ENCODE measurements at places on chromosomes 16 and 17.
A peak's percentile ranks its signal among the peaks of the same experiment; 100 is the strongest.

GRCh38 chr16:84999857-85000480, 11.4 kb downstream of the ZDHHC7 start:
- no peak for DNase-seq

DNA sequence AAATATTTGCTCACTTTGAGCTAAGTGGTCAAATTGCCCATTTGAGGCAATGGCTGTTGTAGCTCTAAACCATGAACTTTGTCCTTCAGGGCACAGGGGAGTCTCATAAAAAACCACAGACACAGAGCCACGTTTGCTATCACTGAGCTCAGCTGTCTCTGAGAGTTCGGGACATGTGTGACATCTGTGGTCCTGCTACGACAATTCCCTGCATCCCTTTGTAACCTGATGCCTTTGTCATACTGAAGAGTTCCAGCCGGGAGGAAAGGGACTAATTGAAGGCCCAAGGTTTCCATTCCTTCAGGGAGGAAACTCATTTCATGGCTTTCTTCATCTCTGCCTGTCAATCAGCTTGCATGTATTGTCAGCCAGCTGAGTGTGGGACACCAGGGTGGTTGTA, 599.4 kb upstream of the CDH5 start:
- DNase-seq, result no peak

GRCh38 chr16:54526087-54526486, 239.5 kb upstream of the IRX3 start:
- no peak for DNase-seq

GRCh38 chr17:27240086-27240801, 53.7 kb upstream of the WSB1 start:
- DNase-seq, result no peak

DNA sequence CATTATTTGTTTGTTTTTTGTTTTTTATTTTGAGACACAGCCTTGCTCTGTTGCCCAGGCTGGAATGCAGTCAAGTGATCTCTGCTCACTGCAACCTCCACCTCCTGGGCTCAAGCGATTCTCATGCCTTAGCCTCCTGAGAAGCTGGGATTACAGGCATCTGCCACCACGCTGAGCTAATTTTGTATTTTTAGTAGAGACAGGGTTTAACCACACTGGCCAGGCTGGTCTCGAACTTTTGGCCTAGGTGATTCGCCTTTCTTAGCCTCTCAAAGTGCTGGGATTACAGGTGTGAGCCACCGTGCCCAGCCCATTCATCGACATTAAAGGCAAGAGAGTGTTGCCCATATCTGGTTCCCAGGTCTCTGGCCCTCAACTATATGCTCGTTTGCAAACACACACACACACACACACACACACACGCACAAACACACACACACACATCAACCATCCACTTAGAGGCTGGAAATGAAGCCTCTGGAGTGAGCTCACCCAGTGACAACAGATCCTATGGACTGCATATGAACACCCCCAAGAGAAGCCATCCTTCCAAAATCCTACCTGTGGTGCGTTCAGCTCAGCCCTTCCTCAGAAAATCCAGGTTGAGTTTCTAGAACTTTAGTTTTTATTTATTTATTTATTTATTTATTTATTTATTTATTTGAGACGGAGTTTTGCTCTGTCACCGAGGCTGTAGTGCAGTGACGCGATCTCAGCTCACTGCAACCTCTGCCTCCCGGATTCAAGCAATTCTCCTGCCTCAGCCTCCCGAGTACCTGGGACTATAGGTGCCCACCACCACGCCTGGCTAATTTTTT, 12.3 kb upstream of the SEPHS2 start:
- DNase-seq, result no peak

- no peak for DNase-seq
These were observed 1.0 kb downstream of the RHBDL3 start for GRCh38 chr17:32266389-32267301.

- DNase-seq, result peak; percentile 81
These were observed 3.5 kb upstream of the NHERF1 start for GRCh38 chr17:74744714-74745547.

DNA sequence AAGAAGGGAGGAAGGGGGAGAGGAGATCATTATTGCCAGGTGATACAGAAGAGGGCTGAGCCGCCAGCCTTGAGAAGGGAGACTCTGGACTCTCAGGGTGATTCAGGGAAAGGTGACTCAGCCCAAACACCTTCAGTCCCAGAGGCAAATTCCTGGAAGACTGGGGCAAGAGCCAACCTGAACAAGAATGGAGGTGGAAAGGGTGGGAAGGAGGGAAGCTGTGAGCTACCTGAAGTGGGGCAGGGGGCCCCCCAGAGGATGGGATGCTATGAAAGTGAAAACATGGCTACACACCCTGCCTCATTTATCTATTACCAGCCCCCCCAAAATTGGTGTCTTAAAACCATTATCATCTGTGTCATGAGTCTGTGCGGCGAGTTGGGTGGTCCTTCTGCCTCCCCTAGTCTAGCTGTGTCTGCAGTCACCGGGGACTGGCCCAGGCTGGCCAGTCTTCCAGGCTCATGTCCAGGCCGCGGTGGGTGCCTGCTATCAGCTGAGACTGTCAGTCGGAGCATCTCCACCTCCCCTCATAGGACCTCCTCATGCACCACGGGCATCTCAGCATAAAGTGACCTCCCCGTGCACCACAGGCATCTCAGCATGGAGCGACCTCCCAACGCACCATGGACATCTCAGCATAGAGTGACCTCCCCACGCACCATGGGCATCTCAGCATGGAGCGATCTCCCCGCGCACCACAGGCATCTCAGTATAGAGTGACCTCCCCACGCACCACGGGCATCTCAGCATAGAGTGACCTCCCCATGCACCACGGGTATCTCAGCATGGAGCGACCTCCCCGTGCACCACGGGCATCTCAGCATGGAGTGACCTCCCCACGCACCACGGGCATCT, 3.2 kb upstream of the SLC47A2 start:
- no peak for DNase-seq

GRCh38 chr16:82783933-82784572, 157.3 kb downstream of the CDH13 start:
- DNase-seq, result no peak

- no peak for DNase-seq
These were observed 101.9 kb upstream of the COX10 start for GRCh38 chr17:13967416-13967815.

DNA sequence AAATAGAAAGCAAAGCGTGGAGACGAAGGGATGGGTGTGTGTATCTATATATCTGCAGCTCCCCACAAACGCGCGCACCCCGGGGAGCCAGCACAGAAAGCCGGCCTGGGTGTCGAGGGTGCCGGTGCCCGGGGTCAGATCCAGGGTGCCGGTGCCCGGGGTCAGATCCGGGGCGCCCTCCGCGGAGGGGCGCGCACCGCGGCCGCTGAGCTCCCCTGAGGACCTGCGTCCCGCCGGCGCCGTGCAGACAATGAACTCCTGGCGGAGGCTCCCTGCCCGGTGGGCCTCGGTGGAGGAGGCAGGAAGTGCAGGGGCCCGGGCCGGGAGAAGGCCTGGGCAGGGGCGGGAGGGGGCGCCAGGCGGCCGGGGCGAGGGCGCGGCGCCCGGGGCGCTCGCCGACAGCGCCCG, 1.1 kb downstream of the ZNF423 start:
- DNase-seq, result no peak

GRCh38 chr16:80447241-80447640, 93.6 kb upstream of the DYNLRB2 start:
- no peak for DNase-seq

GRCh38 chr16:56191156-56191815, at the start of gene GNAO1:
Gene GNAO1, plus strand, starts transcription at chr16:56191489. Its CDS starts 747 bp downstream, at chr16:56192236.
- peak; percentile 71 for DNase-seq

DNA sequence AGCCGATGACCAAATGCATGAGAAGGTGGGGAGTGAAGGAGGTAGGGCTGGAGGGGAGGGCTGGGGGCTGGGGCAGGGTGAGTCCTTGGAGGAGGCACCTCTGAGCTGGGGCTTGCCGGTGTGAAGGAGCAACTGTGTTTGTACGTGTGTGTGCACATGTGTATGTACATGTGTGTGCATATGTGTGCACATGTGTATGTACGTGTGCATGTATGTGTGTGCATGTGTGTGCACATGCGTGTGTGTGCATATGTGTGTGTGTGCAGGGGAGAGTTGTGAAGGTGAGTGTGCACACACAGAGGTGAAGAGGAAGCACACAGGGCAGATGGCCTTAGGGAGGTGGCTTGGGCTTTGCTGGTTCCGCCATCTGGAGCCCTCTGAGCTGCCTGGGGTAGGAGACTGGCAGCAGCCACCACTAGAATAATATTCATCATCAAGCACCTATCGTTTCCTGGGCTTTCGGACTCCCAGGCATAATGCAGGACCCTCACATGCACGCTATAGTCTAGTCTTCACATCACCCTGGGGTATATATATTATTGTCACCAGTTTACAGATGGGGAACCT, 120.9 kb upstream of the CDC42EP4 start:
- no peak for DNase-seq

DNA sequence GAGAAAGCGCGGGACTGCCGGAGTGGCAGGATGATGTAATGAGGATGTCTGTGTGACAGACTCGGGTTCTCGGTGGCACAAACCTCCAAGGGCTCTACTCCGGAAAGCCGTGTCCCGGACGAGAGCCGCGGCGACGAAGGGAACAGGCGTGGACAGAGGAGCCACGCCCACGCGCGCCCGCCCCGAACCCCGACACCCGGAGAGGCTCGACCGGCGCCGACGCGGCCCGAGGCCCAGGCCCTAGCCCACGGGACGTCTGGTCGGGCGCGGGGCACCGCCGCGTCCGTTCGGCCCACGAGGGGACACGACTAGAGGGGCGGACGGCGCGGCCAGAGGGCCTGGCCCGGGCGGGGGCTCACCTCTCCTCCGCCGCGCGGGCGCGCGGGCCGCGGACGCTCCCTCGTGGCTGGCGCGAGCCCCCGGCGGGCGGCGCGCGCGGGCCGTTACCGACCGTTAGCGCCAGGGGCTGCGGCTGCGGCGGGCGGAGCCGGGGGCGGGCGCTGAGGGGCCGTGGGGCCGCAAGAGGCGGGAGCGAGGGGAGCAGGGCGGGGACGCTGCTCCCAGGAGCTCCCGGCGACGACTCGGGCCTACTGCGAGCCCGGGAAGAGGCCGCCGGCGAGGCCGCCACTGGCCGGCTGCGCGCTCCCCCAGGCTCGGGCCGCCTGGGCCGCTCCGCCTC, 2.1 kb upstream of the IRX5 start:
- no peak for DNase-seq

GRCh38 chr17:2929881-2930533, 133.4 kb downstream of the OR1D5 start:
- peak; percentile 67 for DNase-seq

GRCh38 chr17:72365857-72366414, 245.1 kb downstream of the SOX9 start:
- DNase-seq, result no peak

DNA sequence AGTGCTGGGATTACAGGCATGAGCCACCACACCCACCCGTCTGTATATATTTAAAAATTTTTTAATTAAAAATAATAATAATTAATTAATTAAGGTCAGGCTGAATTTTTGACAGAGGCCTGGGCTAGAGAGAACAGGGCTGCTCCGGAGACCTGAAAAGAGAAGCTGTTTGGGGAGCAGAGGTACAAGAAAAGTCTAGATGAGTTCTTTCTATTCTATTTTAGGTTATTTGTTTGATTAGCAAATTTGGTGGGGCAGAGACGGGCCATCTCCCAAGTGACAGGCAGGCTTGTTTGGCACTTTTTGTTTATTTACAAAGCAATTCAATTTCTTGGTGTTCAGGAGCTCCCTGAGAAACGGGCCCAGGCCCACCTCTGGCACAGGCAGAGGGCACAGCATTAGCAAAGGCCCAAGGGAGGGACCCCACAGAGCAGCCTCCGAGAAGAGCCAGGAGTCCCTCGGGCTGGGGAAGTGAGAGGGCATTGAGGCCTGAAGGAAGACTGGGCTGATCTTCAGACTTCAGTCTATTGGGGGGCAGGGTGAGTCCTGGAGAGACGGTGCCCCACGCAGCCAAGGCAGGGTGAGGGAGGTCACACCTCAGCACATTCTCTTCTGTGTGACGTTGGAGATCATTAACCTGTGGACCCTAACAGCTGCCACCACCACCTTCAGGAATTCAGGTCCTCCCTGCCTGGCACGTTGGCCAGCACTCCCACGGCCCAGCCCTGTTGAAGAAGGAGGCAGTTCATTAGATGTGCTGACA, 10.8 kb upstream of the RIPOR1 start:
- DNase-seq, result no peak

GRCh38 chr16:81554979-81555378, 110.4 kb downstream of the CMIP start:
- no peak for DNase-seq

DNA sequence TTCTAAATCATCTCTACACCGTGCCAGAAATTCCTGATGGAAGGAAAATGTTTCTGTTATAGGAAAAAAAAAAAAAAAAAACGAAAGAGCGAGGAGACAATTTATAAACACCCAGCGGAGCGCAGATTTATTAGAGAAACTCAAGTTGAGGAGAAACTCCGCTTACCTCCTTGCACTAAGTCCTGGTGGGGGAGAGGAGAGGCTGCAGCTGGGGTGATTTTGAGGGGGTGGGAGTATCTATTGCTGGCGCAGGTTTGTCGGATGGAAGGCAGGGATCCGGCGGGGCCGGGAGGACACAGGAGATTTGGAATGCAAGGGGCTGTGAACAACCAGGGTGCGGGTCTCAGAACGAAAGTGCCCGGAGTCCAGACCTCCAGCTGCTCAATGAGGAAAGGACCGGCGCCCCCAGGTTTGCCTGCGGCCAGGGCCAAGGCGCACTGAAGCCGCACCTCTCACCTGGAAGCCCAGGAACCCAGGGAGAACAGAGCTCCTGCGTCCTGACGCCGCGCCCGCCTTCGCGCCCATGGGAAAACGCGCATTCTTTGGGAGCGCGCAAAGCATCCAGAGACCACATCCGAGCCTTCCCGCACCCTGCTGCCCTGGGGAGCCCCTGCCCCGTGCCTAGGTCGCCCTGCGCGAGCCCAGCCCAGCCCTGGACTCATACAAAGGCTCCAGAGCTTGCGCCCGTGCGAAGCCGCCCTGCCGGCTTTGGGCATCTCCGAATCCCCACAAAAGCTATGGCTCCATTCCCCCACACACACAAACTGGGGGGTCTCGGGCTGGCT, 2.6 kb upstream of the HOXB8 start:
- no peak for DNase-seq

GRCh38 chr16:87973717-87974116, 22.5 kb downstream of the BANP start:
- no peak for DNase-seq

DNA sequence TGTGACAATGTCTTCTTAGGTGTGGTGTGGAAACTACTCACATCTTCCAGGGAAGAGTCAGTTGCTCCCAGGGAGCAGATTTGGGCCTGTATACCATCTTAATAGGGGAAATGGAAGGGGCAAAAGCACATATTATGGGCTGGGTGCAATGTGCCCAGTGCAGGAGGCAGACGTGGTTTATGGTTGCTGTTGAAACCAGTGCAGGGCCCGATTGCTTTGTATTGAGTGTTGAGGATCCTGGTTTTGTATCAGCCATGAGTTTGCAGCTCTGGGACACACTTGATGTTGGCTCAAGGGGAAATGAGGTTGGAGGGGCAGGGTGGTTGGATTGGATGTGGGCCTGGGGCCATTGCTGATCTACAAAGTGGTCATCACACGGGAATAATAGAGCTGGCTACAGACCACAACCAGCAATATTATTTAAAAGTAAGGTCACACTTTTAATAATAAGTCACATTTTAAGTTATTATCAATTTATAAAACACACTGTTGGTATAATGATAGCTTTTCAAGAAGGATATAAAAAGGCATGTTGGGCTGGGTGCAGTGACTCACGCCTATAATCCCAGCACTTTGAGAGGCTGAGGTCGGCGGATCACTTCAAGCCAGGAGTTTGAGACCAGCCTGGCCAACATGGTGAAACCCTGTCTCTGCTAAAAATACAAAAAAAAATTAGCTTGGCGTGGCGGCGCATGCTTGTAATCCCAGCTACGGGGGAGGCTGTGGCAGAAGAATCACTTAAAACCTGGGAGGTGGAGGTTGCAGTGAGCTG, 302.4 kb downstream of the SEC14L1 start:
- no peak for DNase-seq

- no peak for DNase-seq
These were observed 70.8 kb downstream of the MMD start for GRCh38 chr17:55350825-55351205.
